NCI-H1048 (cell line): ENCODE measurements at places on chromosomes 11 and 22.

- DNase-seq: no peak
Measured at GRCh38 chr11:119091178-119091577, 6.5 kb downstream of the HMBS start.

- DNase-seq: no peak
Measured at GRCh38 chr11:11262171-11262920, 90.7 kb downstream of the CSNK2A3 start.

- no peak for DNase-seq
Measured at GRCh38 chr22:24816806-24817205, 10.8 kb downstream of the SGSM1 start.

DNA sequence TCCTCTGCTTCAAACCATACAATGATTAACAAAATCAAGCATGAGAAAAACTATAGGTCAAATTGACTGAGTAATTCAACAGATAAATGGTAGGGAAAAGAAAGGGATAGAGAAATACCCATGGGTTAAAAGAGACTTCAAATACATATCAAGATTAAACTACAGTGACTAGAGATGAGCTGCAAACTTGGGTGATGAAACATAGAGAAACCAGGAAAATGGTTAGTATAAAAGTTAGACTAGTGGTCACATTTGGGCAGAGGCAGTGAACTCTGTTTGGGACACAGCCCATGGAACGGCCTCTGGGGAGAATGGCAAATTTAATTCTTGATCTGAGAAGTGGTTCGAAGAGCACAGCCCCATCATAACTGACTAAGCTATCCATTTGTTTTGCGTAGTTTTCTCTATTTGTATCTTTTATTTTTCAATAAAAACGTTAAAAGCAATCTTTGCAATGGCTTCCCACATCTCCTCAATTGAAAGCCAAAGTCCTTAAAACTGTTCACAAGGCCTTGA is 99.4 kb downstream of the APIP start:
- no peak for DNase-seq

- DNase-seq: no peak
Measured at GRCh38 chr11:118924591-118925585, 838 bp downstream of the BCL9L start.

DNA sequence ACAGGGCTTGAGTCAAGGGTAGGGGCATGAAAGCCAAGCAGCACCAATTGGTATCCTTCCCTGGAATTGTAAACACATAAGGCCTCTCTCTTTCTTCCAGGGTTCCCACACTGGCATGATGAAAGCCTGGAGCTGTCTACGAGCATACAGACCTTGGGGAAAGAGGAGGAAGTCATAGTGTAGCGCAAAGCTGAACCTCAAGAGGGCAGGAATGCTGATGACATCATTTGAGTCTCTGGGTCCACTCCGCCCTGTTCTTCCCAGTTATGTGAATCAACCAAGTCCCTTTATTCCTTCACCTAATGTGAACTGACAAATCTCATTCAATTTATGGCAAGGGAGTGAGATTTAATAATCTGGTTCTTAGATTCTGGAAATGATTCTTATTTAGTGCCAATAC is 266.4 kb upstream of the NCAM1 start:
- no peak for DNase-seq

DNA sequence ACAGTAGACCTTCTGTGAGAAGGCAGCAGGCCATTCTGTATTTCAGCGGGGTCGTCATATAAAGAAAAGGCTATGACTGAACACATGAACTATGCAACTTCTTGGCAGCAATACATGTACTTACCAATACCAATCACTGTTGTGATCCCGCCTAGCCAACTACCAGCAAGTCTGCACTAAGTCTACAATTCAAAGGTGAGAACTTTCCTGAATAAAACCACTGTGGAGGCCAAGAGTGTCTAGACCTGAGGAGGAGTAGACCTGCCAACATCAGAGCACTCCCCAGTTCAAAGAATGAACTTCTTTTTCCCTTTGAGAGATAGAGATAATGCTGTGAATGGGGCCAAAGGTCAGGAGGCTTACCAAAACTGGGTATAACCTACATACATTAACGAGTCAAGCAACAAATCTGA is 108.2 kb downstream of the SIK3 start:
- DNase-seq: no peak

- DNase-seq: no peak
Measured at GRCh38 chr11:61142424-61142823, 18.8 kb downstream of the VPS37C start.

GRCh38 chr11:55732936-55733335 is 40.3 kb upstream of the OR5D13 start:
- DNase-seq: no peak

- DNase-seq: no peak
Measured at GRCh38 chr11:82899957-82900276, 313 bp downstream of the PRCP start.

GRCh38 chr11:122513328-122513727 is 142.2 kb upstream of the UBASH3B start:
- no peak for DNase-seq

- no peak for DNase-seq
Measured at GRCh38 chr11:73288873-73289707, 17.0 kb downstream of the P2RY6 start.

DNA sequence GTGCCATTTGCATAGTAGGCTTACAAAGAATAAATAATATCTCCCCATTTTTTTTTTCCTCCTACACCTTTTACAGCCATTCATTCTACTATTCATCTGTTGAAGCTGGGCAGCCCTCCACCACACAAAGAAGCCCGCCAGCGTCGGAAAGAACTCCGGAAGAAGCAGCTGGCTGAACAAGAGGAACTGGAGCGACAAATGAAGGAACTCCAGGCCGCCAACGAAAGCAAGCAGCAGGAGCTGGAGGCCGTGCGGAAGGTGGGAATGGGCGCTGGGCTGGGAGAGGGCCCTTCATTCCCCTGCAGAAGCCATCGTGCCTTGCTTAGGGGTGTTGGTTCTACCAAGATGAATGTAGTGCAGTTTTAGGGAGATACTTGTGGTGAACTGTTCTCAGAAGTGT is 68.6 kb downstream of the SWAP70 start:
- no peak for DNase-seq

- no peak for DNase-seq
Measured at GRCh38 chr11:96112192-96113128, 188.6 kb upstream of the MTMR2 start.

GRCh38 chr11:84719935-84720577 is 907.1 kb downstream of the DLG2 start:
- no peak for DNase-seq

DNA sequence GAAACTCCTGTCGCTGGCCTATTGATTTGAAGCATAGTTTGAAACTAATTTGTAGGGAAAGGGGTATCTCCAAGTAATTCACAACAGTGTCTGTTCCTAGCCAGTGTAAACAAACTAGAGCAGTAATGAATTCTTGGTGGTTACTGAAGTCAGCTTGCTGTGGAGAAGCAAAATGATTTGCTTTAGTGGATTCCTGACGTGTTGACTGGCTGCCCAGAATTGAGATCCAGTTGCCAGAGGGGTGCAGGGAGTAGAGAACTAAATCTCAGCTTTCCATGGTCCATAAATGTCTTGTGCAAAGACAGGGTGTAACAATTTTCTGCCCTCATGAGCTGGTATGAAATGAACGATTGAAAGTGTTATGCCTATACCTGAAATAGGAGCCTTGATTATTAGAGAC is 382.5 kb upstream of the KIRREL3 start:
- DNase-seq: no peak

DNA sequence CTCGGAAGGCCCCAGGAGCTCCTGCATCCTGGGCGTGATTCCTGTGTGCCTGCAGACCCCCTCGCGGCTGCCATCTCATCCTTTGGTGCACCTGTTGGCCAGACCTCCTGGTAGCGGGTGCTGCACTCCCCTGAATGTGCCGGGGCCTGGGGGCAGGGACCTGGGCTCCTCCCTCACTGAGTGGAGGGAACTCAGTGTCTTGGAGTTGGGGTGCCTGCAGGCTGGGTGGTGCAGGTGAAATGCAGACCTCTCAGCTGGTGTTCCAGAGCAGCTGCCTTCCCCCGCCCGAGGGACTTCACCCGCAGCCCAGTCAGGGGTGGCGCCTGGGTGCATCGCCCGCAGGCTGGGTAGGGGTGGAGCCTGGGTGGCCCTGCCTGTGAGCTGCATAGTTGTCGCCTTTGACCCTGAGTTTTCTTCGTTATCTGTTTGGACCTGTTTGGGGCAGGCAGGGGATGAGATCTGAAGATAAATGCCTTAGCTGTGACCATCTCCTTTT is 31.4 kb downstream of the LRP5 start:
- no peak for DNase-seq

GRCh38 chr11:46676436-46677158 is 23.8 kb downstream of the ARHGAP1 start:
- DNase-seq: no peak

DNA sequence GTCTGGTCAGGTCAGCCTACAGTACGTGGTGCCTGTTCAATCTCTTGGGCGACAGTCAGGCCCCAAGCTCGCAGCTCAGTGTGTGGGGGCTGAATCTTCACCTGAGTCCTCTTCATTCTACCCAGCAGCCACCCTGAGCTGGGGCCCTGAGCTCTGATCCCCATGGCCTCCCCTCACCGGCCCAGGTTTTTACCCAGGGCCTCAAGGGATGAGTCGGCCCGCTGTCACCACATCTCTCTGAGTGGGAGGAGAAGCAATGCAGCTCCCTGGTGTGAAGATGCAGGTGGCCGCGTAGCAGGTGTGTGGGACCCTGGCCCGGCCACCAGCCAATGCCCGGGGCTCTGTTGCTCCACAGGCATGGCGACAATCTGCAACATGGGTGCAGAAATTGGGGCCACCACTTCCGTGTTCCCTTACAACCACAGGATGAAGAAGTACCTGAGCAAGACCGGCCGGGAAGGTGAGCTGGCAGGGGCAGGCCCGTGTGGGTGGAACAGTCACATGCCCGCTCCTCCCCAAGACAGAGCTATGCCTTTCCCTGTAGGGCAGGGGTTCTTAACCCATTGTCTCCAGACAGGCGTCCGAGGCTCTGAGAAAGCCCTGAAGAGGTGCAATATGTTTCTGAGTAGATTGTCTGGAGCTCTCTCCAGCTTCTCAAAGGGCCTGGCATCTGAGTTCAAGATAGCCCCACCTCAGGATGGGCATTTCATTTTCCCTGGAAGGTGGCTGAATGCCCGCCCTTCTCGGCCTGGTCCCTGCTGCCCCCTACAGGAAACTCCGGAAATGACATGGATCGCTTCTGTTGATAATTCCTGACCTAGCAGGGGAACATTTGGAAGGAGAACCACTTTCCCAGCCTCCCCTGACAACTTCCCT is 26.9 kb downstream of the POLR3H start:
- no peak for DNase-seq

DNA sequence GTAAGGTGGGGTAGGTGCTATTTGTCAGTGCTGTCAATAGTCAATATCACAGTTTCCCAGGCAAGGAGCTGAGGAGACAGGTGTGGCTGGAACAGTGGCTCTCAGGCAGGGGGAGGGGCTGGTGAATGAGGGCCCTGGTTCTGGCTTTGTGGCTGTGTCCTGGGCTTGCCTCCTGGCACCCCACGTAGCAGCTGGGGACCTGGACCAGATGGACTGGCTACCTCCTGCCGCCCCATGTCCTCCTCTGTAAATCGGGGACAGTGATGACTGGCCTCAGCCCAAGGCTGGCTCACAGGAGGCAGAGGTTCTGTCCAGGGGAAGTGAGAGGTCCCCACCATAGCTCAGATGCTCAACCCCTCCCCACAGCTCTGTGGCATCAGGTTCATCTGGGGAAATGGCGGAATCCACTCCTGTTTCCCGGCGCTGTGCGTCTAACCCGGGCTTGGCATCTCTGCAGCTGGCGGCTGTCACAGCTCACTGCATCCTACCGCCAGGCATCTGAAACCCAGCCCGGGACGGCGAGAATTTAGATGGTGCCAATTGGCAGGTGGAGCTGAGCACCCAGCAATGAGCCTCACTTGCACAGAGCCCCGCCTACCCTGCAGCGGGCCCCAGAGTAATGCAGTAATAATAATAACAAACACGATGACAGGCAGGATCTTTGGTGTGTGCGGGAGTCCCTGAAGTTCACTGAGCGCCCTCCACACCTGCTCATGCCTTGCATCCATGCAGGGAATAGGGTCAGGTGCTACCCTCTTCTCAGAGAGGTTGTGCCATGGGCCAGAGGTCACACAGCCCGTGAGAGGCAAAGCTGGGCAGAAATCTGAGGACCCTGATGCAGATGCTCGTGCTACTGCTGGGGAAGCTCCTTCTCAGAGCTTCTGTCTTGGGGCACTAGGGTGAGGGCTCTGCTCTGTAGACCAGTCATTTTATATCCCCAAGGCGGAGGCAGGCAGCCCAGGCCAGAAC is 27.8 kb upstream of the SHISAL1 start:
- DNase-seq: no peak

DNA sequence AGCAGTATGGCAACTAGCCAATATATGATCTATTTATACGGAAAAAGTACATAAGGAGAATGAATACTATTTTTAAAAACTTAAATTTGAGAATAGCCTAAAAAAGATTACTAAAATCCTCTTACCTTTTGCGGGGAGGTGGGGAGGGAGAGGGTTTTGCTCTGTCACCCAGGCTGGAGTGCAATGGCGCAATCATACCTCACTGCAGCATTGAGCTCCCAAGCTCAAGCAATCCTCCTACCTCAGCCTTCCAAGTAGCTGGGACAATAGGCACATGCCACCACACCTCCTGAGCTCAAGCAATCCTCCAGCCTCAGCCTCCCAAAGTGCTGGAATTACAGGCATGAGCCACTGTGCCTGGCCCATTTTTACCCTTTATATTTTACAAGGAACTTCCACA is 82.0 kb downstream of the TTC28 start:
- no peak for DNase-seq

DNA sequence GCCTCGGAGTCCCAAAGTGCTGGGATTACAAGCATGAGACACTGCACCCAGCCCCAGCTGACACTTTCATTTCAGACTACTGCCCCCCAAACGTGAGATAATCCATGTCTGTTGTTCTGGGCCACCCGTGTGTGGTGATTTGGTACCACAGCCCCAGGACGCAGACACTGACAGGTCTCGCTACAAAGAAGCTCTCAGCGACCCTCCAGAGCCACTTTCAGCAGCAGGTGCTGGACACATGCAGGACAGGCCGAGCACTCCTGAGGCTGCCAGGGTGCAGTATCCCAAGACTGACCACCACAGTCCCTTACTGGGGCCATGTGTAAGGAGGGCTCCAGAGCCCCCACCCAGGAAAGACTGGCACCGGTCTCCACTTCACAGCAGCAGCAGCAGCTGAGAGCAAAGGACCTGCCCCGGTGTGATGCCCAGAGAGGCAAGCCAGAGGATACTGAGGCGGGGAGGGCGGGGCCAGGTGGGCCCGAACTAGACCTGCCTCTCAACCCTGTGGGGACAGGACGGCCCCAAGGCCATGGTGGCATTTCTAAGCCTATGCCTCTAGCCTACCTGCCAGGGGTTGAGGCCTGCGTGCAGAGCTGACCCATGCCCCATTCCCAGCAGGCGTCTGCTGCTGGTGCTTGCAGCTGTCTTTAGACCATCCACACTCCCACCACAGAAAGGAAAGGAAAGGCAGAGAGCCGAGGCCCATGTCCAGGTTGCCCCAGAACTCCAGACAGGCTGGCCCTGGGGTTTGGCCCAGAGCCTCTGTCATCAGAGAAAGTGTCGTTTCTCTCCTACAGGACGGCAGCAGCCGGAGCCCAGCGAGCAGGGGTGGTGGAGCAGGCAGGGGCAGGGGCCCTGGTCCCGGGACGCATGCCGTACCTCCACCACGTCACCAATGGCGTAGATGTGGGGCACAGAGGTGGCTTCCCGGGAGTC is 28.0 kb upstream of the GNB1L start:
- no peak for DNase-seq
